ENCODE measurements at places on chromosomes 1 and 21.

DNA sequence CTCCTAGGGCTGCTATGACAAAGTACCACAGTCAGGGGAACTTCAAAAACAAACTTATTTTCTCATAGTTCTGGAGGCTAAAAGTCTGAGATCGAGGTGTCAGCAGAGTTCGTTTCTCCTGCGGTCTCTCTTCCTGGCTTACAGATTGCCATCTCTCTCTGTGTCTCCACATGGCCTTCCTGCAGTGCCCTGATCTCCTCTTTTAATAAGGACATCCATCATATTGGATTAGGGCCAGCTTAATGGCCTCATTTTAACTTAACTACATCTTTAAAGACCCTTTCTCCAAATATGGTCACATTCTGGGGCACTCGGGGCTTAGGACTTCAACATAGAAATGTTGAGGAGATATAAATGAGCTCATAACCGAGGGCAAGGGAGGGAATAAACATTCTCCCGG lies 12.2 kb downstream of the C1orf74 start:
- DNase-seq: no peak

- no peak for DNase-seq
Observed at GRCh38 chr1:188270497-188270896, 1441.7 kb downstream of the PLA2G4A start.

DNA sequence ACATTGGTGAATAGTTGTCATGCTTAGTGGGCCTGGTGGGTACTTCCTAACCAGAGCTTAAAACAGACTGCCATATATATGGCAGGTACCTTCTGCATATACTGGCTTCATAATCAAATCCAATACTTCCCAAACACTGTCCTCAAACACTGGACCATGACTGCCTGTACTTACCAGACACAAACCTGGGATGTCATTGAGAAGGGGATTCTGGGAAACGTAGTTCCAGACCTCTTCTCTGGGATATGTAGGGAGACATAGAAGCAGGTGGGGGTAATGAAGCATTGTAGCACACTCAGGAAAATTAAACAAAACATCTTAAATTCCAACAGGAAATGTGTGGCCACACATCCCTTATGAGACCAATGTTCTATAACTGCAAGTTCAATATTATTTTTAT lies 76.5 kb upstream of the ADAMTS5 start:
- no peak for DNase-seq

DNA sequence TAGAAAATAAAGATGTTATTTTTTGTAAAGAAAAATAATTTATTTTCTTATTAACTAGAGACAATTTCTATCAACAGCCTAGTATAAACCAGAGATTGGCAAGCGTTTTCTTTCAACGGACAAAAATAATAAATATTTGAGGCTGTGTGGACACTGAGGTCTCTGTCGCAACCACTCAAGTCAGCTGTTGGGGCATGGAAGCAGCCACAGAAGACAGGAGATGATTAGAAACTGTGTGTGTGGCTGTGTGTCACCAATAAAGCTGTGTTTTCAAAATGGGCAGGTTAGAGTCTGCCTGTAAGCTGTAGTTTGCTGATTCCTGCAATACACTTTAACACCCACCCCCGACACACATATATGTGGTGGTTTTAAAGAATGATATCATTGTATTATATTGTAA lies 200.6 kb upstream of the HMCN1 start:
- DNase-seq: no peak

GRCh38 chr21:41920476-41920875 lies 33.3 kb downstream of the C2CD2 start:
- no peak for DNase-seq

- DNase-seq: no peak
Observed at GRCh38 chr21:28423521-28424190, 569.0 kb downstream of the LTN1 start.

GRCh38 chr1:40059338-40059959 lies 18.9 kb downstream of the CAP1 start:
- no peak for DNase-seq

Measured in stimulated activated CD8-positive, alpha-beta memory T cell treated with anti-CD3 and anti-CD28 coated beads, Interleukin-4, amount 100 ng/mL, for 1 hour (primary cell).